ENCODE measurements at places on chromosomes 2 and 18. TPM values are rescaled to one million over a fixed set of nuclear protein-coding genes. Genes with fewer than 3 reads are reported as not detected.

The BOLA3 gene
- total RNA-seq: 21.0 TPM

The NEU4 gene
- total RNA-seq: not detected

The LYG2 gene
- not detected for total RNA-seq

The WDCP gene
- 7.8 TPM for total RNA-seq

The SF3B1 gene
- total RNA-seq: 188 TPM

The ABHD1 gene
- total RNA-seq: not detected

The CHST9 gene
- not detected for total RNA-seq

The NR4A2 gene
- 0.09 TPM for total RNA-seq

The POTEI gene
- total RNA-seq: under 0.01 TPM

The IFIH1 gene
- total RNA-seq: 4.8 TPM

The NYAP2 gene
- not detected for total RNA-seq

The SGPP2 gene
- total RNA-seq: not detected

The TGFBRAP1 gene
- 11.5 TPM for total RNA-seq

The SERPINB4 gene
- 0.14 TPM for total RNA-seq

The AMER3 gene
- total RNA-seq: not detected

The METTL21A gene
- total RNA-seq: 7.9 TPM

The ELOA2 gene
- total RNA-seq: not detected

The ASPRV1 gene
- total RNA-seq: 0.28 TPM

The ABCG5 gene
- total RNA-seq: not detected

The CENPA gene
- 1.00 TPM for total RNA-seq
